Left forelimb (tissue), 1 donor: ENCODE measurements at places on chromosomes 4 and X.

GRCh38 chrX:150503898-150504219 is 64.6 kb upstream of the MTM1 start:
- DNase-seq = no peak

- no peak for DNase-seq
Observed at GRCh38 chrX:153319295-153320046, 2.1 kb downstream of the PNMA6F start.

GRCh38 chrX:38561951-38562719 is 793 bp downstream of the TSPAN7 start:
- no peak for DNase-seq

GRCh38 chrX:40539214-40540142 is 41.3 kb upstream of the ATP6AP2 start:
- no peak for DNase-seq

DNA sequence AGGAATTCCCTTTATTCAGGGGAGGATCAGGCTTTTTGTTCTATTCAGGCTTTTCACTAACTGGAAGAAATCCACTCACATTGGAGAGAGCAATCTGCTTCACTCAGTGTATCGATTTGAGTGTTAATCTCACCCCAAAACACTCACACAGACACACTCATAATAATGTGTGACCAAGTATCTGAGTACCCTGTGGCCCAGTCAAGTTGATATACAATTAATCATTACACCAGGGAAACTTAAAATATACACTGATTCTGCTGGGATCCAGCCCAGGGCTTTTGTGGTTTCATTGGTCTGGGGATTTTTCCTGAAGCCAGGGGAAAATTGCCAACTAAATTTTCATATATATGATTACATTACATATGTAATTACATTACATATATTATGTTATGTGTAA is 44.0 kb upstream of the GATB start:
- DNase-seq = no peak

DNA sequence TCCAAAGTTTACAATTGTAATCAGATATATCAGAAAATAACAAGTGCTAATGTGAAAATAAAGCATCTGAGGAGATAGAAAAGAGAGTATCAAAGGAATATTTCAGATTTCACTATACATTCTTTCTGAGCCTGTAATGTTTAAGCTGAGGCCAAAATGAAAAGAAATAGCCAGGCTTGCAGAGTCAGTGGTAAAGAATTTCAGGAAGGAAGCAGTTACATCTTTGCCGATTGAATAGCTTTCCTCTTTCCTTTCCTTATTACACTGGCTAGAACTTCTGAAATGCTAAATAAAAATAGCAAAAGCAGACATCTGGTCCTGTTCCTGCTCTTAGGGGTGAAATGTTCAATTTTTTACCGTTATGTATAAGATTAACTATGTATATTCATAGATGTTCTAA is 1441.6 kb upstream of the PCDH7 start:
- no peak for DNase-seq

DNA sequence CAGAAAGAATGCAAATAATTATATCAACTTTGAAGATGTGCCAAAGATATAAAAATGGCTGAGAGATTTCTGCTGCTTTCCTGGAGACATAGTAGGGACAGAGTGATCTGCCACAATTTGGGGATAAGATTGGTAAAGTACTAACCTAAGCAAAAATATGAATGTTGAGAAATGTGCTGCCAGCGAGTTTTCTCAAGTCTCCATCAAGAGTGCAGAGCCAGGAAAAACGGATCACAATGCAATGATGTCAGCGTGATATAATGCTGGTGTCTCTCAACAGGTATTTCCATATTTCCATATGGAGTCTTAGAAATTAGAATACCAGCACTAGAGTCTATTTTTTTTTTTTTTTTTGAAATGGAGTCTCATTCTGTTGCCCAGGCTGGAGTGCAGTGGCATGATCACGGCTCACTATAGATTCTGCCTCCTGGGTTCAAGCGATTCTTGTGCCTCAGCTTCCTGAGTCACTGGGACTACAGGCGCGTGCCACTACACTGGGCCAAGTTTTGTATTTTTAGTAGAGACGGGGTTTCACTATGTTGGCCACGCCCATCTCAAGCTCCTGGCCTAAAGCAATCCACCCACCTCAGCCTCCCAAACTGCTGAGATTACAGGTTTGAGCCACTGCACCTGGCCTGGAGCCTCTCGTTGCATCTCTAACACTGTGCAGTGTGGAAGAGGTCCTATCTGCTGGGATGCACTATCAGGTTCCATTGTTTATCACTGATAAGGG is 893.5 kb downstream of the TRIML1 start:
- no peak for DNase-seq

DNA sequence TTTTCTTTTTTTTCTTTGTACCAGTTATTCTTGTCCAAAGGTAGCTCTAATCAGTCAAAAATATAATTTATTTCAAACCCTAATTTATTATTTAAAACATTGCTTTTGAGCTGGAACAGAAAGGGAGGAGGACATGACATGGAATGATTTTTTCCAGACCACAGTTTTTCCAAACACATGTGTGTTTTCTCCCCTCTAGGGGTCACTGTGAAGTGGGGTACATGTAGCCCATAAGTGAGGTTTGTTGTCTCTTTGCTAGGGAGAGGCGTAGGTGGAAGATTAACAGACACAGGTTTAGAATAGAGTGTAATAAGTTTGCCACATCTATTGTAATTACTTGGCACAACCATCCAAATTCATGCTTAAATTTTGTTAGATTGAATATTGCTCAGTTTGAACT is 83.0 kb downstream of the TNIP2 start:
- no peak for DNase-seq

DNA sequence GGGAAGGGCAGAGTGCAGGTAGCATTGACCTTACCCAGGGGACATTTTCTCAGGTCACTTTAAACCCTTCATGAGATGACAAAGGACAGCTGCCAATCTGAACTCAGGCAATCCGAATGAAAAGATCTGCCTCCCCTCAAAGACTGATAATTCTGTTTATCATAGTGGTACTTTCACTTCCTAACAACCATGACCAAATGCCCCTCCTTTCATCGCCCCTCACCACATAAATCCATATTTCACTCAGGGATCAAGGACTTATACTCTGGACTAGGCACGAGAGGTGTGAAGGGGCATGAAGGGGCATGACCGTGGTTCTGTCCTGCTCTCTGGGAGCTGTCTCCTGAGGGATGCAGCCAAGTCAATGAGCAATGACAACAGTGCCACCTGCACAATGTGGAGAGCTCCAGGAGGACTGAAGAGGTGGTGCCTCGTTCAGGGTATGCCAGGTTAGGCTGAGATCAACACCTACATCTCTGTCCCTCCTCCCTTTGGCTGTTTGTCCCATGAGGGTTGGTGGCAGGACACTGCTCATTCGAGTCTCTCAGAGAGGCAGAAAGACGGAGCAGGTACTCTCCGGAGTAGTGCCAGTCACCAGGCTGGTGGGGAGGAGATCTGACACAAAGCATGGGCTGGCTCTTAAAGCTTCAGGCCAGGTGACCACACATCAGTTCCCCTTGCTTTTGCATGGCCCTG is 12.5 kb downstream of the HS3ST1 start:
- no peak for DNase-seq

GRCh38 chr4:111650674-111651086 is 494.6 kb upstream of the FAM241A start:
- no peak for DNase-seq

DNA sequence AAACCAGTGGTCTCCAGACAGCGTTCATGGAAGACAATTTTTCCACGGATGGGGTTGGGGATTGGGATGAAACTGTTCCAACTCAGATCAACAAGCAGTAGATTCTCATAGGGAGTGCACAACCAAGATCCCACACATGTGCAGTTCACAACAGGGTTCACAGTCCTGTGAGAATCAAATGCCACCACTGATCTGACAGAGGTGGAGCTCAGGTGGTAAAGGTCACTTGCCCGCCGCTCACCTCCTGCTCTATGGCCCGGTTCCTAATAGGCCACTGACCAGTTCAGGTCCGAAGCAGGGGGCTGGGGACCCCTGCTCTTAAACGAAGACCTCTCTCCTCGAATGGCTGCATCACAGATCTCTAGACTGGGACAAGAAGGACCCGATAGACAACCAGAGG is 4.4 kb downstream of the APBB2 start:
- DNase-seq = no peak

- no peak for DNase-seq
Observed at GRCh38 chrX:69535661-69536060, 31.5 kb downstream of the NALF2 start.

DNA sequence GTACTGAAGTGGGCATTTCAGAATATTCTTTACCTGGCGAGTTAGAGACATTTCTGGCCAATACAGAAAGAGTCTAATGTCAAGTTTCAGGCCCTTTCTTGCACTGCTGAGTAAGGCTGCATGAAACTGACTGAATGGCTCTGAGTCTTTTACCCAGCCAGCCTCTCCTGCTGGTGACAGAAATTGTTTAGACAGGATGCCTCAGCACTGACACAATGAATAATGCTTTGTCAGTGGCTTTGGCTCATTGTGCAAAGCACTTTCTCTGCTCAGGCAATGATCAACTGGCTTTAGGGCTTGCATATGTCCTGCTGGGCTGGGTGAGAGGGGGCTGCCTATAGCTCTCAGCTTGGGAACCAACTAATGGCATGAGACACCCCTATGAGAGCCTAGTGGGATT is 45.5 kb downstream of the CLNK start:
- DNase-seq = no peak

DNA sequence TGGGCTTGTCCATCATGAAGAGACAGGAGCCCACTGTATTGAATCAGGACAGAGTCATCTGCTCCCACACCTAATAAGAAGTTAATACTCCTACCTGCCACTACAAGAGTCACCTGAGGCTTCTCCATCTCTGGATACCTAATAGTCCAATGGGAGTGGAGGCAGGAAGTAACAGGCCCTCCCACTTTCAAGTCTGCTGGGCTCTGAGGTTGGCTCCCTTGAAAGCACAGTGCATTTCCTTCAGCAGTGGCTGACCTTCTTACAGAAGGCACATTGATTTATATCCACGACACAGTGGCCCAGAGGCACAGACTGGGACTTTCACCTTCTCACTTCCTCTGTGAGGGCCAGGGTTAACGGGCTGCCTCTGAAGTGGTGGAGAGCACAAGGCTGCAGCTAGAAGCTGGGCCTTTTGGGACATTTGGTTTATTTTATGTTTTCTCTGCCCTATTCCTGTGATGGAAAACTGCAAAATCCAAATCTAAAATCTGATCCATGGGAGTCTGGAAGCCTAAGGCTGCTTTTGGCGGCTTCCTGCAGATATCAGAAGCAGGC is 38.1 kb downstream of the FRG2 start:
- no peak for DNase-seq

- DNase-seq = no peak
Observed at GRCh38 chrX:111624169-111624568, 56.8 kb upstream of the ALG13 start.

- DNase-seq = no peak
Observed at GRCh38 chr4:27009539-27009938, 148.9 kb downstream of the STIM2 start.

DNA sequence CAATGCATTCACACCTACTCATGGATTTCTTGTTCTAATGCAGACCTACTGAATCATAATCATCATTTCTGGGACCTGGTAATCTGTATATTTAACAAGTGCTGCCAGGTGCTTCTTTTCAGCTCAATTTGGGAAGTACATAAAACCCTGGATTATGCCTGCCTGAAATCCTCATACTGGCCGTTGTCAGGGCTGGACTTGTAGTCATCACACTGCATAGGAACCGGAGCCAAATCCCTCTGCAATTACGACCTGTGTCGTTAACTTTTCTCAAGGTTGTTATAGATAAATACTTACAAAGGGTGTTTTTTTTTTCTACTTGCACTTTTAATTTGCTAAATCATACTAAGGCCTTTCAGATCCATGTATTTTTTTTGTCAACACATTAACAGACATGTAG is 294.9 kb upstream of the PRPS2 start:
- no peak for DNase-seq

DNA sequence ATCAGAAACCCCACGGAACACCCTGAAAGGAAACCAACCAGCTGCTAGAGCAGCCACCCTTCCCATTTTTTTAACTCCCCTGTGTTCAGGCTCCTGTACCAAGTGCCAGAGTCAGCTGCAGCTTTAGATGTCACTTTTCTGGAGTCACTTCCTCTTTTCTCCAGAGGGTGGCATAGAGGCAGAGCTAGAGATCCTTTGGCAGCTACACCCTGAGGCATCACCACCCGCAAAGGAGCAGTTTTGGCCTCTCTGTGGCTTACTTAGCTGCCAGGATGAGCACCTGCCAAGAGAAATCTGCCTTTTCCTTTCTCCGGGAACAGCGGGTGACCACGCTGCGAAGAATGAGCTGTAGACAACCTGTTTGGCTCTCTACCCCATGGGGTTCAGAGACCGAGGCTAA is 58.0 kb upstream of the CHRDL1 start:
- DNase-seq = no peak

- DNase-seq = no peak
Observed at GRCh38 chr4:151025759-151026158, 10.7 kb upstream of the LRBA start.

GRCh38 chr4:82493721-82494425 is 63.5 kb downstream of the ENOPH1 start:
- DNase-seq = no peak

GRCh38 chrX:153864561-153865320 is 21.2 kb downstream of the L1CAM start:
- no peak for DNase-seq

GRCh38 chr4:113293043-113293560 is 243.6 kb downstream of the ANK2 start:
- DNase-seq = peak; percentile 71

GRCh38 chr4:85656759-85657505 is 182.0 kb downstream of the ARHGAP24 start:
- DNase-seq = no peak
